ENCODE measurements at places on chromosomes 16 and 17.

GRCh38 chr17:80880648-80880985 is 111.0 kb upstream of the CHMP6 start:
- DNase-seq = no peak

GRCh38 chr17:13575922-13576419 is 25.8 kb downstream of the HS3ST3A1 start:
- no peak for DNase-seq

DNA sequence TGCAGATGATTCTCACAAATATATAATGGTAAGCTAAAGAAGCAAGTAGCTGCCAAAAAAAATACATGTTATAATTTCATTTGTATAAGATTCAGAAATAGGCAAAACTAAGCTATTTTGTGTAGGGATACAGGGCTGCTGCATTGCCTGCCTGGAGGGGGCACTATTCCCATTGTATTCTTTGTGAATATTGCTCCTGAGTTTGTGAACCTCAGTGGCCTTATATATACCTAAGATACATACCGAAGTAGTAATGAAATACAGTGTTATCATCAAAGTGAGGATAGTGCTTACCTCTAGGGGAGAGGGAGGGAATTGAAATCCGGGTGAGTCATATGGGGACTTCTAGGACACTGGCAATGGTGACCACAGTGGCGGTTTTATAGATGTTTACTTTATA is 53.5 kb downstream of the C17orf58 start:
- DNase-seq = no peak

GRCh38 chr17:81518785-81519283 is 6.2 kb upstream of the ACTG1 start:
- no peak for DNase-seq

- peak; percentile 42 for DNase-seq
These were observed 658 bp downstream of the SYNRG start for GRCh38 chr17:37608351-37609169.

- no peak for DNase-seq
These were observed 13.4 kb downstream of the PDZD9 start for GRCh38 chr16:21987498-21987897.

DNA sequence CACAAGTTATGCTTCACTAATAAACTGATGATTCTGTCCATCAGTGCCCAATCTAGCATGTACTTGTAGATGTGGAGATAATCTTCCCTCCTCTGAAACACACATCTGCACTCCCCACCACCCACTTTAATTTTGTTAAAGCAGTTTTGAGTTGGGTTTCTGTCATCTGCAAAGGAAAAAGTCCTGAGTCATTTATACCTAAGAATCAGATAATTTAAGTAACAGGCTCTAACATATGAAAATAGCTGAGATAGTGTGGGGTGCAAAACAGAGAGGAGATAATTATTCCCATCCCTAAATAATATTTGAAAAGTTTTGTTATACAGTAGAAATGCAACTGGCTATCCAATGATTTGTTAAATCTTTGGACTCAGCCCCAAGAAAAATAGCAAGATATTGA is 67.7 kb upstream of the ALOX12 start:
- no peak for DNase-seq

DNA sequence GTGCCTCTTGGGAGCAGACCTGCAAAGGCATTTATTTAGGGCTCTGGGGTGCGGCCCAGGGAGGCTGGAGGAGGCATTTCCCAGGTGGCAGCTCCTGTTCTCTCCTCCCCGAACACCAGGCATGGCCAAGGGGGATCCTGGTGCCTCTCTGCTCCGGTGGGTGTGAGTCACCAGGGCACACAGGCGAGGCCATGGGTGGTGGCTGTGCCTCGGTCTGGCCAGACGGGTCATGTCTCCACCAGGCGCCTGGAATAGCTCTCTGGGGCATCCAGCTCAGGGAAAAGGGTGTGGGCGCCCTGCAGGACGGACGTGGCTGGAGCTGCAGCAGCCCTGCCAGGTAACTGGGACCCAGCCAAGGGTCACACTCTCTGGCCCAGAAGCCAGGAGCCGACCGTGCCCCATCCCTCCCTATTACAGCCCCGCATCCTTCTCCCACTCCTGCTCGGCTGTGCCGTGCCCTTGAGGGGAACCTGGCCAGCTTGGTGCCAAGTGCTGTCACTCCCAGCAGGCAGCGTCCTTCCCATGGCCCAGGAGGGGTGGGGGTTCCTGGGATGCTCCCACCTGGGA is 25.8 kb downstream of the SOX8 start:
- DNase-seq = no peak

GRCh38 chr17:66417300-66417719 is 114.9 kb downstream of the PRKCA start:
- no peak for DNase-seq

DNA sequence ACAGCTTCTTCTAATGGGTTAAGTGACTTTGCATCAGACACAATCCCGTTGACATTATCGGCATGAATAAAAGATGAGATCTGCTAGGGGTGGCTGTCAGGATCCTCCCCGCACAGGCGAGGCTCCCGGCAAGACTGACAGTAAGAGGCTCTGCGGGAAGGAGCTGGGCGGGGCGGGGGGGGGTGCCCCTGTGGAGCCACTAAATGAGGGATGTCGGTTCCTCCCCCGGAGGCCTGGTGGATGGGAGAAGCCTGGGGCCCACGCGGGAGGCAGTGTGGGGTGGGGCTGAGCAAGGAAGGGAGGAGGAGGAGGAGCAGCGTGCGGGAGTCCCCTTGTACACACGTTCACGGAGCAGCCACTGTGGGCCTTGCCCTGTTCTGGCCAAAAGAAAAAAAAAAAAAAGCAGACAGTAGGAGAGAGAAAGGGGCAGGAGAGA is 190.9 kb upstream of the GSE1 start:
- DNase-seq = no peak

DNA sequence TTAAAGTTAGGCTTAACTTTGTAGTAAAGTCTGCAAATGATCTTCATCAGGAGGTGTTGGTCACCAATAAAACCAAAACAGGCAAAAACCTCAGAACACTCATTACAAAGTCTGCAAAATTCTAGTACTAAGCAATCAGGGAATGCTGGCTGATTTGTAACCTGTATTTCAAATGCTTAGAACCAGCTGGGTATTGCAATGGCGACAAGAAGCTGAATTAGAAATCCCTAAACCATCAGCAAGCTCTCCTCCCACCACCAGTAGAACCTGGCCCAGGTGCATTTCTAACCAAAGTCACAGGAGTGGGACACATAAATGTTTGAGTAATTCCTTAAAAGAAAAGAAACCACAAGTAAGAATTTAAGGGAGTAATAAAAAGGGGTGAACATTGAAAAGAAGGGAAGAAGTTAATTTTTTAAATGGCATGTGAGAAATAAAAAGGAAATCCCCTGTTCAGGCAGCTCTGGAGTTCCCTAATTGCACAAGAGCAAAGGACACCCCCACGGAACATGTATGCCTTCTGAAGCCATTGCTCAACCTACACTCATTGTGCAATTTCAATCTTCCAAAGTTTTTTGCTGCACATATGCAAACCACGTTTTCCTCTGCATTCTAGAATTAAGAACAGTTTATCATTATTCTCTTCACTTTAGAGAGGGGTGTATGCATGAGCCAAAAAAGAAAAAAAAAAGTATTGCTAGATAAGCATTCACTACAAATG is 102.9 kb downstream of the HIC1 start:
- DNase-seq = no peak

DNA sequence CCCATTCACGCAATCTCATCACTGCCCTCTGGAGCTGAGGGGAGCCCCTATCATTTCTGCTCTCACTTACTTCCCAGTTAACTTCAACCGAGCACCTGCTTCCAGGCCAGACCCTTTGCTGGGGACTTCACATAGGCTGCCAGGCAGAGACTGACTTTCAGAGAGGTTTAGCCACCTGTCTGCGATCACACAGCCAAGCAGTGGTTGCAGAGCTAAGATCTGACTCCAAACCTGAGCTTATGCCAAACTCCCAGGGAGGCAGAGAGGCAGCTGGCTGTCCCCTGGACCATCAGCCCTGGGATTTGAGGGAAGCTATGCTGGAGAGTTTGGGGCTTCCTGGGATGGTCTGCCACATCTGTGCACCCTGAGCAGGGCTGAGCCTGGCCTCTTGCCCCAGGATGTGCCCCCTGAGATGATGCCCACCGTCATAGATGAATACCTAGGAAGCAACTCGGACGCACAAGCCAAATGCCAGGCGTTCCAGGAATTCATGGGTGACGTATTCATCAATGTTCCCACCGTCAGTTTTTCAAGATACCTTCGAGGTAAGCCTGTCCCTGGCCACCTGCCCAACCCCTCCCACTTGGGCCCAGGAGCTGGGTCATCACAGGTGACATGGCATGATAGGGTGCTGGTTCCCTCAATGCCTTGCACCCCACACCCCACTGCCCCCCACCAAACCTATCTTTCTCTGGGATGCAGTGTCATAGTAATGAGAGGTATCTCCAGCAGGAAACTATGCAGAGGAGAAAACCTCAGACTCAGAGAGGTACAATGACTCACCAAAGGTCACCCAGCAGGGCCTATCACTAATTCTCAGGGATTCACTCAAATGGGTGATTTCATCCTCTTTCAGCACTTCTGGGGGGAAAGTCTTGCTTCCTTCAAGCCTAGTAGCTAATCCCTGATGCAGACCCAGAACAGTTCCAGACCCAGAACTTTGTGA is 10.0 kb downstream of the CES3 start:
- DNase-seq = no peak

- DNase-seq = no peak
These were observed 45.7 kb upstream of the MRC2 start for GRCh38 chr17:62581764-62582163.

- no peak for DNase-seq
These were observed 1.5 kb downstream of the SNX29 start for GRCh38 chr16:11978080-11978479.

DNA sequence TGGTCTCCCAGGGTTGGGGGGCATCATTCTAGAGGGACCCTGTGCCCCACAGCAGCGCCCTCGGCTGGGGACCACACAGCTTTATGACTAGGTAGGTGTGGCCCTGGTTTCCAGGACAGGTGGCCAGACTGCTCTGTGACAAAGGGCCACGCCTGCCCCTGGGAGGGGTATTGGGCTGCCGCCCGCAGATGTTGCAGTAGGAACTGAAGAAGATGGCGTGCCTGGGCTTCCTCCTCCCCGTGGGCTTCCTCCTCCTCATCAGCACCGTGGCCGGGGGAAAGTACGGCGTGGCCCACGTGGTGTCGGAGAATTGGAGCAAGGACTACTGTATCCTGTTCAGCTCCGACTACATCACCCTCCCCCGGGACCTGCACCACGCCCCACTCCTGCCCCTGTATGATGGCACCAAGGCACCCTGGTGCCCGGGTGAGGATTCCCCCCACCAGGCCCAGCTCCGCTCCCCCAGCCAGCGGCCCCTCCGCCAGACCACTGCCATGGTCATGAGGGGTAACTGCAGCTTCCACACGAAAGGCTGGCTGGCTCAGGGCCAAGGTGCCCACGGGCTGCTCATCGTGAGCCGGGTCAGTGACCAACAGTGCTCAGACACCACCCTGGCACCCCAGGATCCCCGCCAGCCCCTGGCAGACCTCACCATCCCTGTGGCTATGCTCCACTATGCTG is at the start of gene SPPL2C:
TSS of gene SPPL2C (plus strand) at position 187 of the 681 bp plus-strand sequence. CDS start at position 213, 26 bp downstream.
- no peak for DNase-seq

GRCh38 chr16:6193718-6194117 is 1096.1 kb upstream of the EEF2KMT start:
- DNase-seq = peak; percentile 56

- no peak for DNase-seq
These were observed 35.7 kb downstream of the CYB5D2 start for GRCh38 chr17:4178651-4179050.

- no peak for DNase-seq
These were observed 18.4 kb downstream of the CHD9NB start for GRCh38 chr16:53034306-53034705.

GRCh38 chr17:76063875-76064546 is 8.3 kb downstream of the SRP68 start:
- DNase-seq = no peak

DNA sequence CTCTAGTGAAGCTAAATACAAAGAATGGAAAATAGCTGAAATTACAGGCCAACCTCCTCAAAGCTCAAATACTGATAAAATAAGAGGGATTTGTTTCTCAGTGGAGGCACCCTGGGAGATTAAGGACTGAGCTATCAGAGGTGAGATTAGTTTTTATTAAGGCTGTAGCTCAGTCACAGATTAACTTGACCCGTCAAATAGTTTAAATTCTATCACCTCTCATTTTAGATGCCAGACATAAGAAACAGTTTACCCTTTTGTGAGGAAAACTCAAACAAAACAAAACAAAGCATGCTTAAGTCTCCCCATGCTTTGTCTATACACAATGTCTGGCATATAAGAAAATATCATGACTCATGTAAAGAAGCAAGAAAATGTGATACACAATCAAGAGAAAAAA is 208.3 kb upstream of the PMFBP1 start:
- no peak for DNase-seq

DNA sequence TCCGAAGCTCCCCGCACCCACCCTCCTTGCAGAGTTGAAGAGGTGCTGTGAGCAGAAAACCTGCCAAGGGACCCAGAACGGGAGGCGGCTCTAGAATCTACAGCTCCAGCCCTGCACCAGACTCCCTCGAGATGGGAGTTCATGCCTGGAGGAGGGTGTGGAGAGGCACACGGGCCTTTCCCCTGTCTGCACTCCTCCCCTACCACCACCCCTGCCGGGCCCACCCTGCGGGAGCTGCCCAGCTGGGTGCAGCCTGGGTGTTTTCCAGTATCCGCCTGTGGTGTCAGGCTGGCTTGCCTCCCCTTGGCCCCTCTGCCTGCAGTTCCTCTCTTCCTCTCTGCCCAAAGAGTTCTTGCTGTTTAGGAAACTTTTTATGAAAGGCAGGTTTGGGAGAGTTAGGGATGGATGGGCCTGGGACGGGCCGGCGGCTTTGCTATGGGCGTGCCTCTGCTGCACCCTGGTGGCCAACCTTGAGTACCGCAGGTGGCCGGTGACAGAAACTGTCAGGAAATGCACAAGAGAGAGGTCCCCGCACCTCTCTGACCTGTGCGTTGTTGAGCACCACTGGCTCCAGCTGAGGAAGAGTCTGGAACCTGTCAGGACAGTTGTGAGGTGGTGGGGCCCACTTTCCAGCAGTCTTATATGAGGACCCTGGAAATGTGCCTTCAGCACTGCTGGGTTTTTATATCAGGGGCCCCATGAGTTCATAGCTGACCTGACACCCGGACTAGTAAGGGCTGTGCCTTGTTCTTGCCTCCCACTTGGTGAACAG is 354.1 kb downstream of the SEC14L1 start:
- peak; percentile 53 for DNase-seq

DNA sequence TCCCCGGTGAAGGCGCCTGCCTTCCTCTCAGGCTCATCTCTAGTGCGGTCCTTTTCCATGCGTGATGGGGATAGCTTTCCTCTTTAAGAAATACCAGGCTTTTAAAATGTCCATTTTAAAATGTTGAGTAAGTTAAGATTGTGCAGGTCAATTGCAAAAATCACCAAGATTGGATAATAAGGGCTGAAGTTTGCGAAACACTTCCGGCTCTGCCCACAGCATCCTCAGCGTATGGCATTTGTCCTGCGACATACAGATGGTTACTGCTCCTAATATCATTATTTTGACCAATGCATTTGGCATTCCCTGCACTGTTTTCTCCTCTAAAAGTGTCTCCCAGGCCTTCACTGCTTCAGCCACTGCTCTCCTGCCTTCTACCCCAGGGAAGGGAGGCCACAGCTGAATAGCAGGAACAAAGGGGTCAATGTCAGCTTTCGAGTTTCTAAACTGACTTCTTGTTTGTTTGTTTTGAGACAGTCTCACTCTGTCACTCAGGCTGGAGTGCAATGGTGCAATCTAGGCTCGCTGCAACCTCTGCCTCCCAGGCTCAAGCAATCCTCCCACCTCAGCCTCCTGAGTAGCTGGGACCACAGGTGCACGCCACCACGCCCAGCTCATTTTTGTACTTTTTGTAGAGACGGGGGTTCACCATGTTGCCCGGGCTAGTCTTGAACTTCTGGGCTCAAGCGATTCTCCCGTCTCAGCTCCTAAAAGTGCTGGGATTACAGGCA is 91.9 kb downstream of the CRISPLD2 start:
- no peak for DNase-seq

All from left renal pelvis (tissue), 4 donors.